SIG-M5 (cell line): ENCODE measurements at places on chromosomes 7 and 10.

DNA sequence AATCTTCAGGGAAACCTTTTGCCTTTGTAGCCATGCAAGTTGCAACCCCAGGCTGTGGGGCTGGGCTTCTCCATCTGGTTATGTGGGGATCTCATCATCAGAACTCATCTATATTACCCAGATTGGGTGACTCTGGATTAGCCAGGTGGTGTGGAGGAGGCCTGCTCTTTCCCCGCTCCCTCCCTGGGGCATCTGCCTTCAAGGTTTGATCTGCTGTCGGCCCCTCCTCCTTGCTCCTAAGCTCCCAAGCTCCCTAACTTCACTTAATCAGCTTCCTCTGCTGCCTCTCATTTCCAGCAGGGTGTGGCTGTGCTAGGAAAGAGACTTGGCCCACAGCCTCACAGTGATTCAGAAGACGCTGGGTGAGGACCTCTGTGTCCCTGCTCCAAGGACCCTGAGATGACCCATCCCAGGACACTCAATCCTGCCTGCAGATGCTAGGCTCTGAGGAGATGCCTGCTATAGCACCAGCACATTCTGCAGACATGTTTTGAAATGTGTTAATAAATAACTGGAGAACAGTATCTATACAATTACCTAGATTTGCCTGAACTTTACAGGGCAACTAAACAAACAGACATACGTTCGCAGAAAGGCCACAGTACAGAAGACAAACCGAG is 392.1 kb upstream of the PODXL start:
- DNase-seq, result no peak

GRCh38 chr7:101861218-101861775 is 43.9 kb downstream of the CUX1 start:
- DNase-seq, result no peak

- DNase-seq, result no peak
Measured at GRCh38 chr10:33298893-33299292, 35.6 kb downstream of the NRP1 start.

GRCh38 chr10:80945264-80945880 is 407.7 kb downstream of the SH2D4B start:
- DNase-seq, result no peak

DNA sequence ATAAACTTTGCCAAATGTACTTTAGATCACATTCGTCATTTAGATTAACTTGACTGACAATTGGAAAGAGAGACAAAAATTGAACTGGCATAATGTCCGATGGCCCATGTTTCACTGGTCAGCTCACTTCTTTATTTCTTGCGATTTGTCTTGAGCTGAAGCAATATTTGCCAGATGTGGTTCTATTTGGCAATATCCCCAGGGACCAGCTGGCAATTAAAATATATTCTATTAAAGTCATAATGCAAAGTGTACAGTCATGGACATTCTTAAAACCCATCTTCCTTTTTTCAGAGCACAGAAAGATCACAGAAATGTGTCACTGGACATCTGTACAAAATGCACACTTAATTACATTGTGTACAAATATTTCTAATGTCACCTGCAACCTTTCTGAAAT is 26.3 kb downstream of the NEBL start:
- DNase-seq, result no peak

DNA sequence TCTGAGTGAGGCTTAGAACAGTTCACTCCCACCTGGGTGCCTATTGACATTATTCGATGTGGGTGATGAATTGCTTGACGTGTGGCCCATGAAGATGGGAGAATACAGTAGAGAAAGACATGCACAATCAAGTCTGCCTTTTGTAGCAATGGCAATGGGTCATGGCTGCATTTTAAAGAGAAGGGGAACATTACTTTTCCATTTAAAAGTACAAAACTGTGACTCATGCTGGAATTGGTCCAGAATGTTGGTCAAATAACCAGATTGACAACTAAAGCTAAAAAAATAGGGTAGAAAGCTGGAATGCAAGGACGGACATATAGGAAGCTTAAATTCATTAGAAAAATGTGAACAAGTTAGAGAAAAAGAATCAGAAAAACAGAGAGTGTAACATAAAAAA is 104.1 kb upstream of the SLC25A13 start:
- DNase-seq, result no peak

- no peak for DNase-seq
Measured at GRCh38 chr7:43557831-43558495, 24.9 kb upstream of the STK17A start.

GRCh38 chr10:70595566-70596016 is 7.0 kb downstream of the PRF1 start:
- DNase-seq, result no peak

DNA sequence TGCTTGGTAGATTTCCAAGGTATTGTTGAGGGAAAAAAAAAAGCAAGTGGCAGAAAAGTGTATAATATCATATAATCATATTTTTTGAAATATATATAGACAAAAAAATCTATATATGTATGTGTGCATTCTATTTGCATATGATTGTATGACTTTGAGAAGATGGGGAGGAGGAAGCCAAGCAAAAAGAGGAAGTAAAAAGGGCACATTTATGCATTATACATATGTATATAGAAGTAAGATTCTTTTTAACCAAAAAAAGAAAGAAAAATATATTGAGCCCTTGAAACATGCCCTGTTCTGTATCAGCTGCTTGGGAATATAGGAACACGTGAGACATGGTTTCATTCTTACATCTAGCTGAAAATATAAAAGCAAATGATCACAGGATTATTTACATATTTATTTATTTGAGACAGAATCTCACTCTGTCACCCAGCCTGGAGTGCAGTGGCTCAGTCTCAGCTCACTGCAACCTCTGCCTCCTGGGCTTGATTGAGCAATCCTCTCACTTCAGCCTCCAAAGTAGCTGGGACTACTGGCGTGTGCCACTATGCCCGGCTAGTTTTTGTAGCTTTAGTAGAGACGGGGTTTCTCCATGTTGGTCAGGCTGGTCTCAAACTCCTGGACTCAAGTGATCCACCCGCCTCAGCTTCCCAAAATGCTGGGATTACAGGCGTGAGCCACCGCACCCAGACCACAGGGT is 18.0 kb upstream of the SLF2 start:
- no peak for DNase-seq

DNA sequence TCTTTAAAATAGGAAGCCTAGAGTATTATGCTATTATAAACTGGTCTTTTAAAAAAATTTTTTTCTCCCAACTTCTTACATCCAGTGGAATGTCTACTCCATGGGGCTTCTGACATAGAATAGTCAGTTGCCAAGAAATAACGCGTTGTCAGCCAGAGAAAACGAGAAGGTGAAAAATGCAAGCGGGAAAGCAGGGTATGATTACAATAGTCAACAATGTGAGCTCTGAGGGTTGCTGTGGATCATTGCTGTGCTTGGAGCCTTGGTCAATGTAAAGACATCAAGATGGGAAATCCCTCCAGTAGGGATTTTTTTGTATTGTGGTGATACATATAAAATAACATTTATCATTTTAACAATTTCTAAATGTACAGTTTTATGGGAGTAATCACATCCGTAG is 27.6 kb upstream of the PLPP4 start:
- DNase-seq, result no peak

DNA sequence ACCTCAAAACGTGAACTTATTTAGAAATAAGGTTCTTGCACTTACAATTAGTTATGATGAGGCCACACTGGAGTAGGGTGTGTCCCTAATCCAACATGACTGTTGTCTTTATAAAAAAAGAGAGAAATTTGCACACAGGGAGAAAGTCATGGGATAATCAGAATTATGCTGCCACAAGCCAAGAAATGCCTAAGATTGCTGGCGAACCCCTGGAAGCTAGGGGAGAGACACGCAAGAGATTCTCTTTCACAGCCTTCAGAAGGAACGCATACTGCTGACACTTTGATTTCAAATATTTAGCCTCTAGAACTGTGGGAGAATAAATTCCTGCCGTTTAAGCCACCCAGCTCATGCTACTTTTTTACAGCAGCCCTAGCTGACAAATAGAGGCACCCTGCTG is 138.3 kb downstream of the CCDC71L start:
- DNase-seq, result no peak

- DNase-seq, result no peak
Measured at GRCh38 chr7:101146-102046, 91.0 kb upstream of the FAM20C start.

- DNase-seq, result no peak
Measured at GRCh38 chr10:12690525-12691126, 310.9 kb downstream of the CCDC3 start.

- DNase-seq, result no peak
Measured at GRCh38 chr7:74718336-74718735, 55.5 kb upstream of the NCF1 start.

GRCh38 chr10:5958675-5959074 is 18.7 kb downstream of the IL15RA start:
- no peak for DNase-seq

DNA sequence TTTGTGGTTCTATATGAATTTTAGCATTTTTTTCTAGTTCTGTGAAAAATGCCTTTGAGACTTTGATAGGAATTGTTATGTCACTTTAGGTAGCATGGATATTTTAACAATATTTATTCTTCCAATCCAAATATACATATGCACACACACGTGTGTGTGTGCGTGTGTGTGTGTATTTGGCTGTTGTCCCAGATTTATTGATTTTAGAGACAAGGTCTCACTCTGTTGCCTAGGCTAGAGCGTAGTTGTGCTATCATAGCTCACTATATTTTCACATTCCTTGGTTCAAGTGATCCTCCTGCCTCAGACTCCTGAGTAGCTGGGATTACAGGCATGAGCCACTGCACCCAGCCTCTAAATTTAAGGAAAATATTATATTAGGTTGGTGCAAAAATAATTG is 162.5 kb upstream of the TRIM24 start:
- no peak for DNase-seq

- DNase-seq, result no peak
Measured at GRCh38 chr10:89069589-89069988, 79.0 kb downstream of the FAS start.

DNA sequence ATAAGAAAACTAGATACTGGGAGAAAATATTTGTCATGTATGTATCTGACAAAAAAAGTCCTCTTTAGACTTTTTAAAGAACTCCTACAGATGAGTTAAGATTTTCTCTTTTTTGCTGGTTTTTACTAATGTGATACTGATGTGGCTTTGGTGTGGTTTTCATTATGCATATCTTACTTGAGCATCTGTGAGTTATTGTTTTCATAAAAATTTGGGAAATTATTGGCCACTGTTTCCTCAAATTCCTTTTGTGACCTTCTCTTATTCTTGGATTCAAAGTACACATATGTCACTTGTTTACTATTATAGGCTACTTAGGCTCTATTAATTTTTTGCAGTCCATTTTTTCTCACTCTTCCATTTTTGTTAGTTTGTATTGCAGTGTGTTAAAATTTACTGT is 89.0 kb downstream of the PPP1R9A start:
- DNase-seq, result no peak

DNA sequence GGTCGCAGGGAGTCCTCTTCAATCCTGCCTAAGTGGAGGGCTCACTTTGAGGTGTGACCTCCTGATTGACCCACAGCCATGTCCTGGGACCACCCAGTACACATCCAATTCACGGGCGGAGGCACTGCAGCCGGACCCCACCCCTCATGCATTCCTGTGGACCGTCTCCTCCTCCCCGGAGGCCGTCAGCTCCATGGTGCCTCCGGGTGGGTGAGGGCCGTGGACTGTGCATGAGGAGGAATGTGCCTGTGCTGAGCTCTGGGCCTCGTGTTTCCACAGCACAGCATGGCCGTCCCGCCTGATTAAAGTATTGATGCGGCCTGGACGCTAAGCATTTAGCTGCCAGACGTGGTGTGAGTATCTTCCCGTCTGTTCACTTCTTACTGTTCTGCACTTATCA is 52.8 kb downstream of the CFAP46 start:
- DNase-seq, result no peak

GRCh38 chr10:87660484-87661133 is 931 bp downstream of the PAPSS2 start:
- DNase-seq, result no peak

DNA sequence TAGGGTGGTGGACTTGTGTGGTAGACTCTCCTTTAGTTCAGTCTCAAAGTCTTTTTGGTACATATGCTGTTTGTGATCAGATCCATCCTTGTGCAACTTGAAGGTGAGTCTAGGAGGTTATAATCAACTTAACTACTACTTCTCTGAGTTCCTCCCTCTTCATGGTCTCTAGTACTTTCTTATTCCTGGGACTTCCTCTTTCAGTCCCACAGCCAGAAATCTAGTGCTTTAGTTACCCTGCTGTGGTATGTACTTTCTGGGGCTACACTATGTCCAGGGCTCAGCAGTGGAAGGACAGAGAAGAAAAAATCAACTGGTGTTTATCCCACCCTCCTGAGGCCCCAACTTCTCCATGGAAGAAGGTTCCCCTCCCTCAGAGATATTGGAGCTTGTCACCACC is 19.4 kb upstream of the ATAD1 start:
- peak; percentile 5 for DNase-seq

GRCh38 chr10:99758211-99758891 is 24.1 kb upstream of the ABCC2 start:
- no peak for DNase-seq

- DNase-seq, result no peak
Measured at GRCh38 chr7:107398161-107398560, 71.7 kb upstream of the GPR22 start.

DNA sequence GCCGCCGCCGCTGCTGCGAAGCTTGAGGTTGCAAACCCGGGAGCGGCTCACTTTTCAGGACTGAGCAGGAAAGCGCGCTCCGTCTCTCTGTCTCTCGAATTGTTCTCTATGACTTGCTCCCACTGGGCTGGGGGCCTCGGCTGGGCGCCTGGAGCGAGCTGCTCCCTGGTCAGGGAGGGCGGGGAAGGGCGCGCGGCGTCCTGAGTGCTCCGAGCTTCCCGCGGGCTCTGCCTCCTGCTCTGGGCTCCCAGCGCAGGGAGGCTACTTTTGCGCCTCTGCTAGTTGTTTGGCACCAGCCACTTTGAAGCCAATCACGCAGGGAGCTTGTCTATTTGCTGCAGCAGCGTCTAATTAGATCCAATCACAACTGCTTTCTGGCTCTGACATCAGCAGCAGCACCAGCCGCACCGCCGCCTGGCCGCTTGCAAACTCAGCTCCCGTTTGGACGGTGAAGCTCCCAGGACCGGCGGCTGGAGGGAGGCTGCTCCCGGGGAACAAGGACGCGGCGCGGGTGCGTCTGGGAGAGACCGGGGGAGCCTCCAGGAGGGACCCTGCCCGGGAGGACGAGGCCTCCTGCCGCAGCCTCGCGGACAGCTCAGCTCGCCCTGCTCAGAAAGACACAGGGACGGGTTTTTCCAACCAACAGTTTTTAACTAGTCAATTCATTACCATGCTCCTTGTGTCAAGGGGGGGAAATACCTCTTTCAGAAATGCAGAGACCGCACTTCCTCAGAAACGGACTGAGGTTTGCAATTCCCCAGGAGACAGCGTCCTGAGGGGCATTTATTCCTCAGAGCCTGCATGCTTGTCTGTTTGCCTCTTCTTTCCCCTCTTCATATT is at the start of gene ADARB2:
ADARB2 (minus strand) TSS at position 304 of the 840 bp plus-strand sequence.
- DNase-seq, result no peak

GRCh38 chr10:21195252-21195651 is 298.1 kb upstream of the NEBL start:
- no peak for DNase-seq
